ENCODE measurements at places on chromosomes 6 and 20.

GRCh38 chr6:113744861-113745260, 112.3 kb upstream of the MARCKS start:
- no peak for DNase-seq

GRCh38 chr6:5723841-5724691, 282.7 kb downstream of the NRN1 start:
- DNase-seq, result no peak

- DNase-seq, result no peak
Observed at GRCh38 chr20:19275630-19276071, 63.2 kb downstream of the SLC24A3 start.

- no peak for DNase-seq
Observed at GRCh38 chr6:119961450-119961849, 611.9 kb upstream of the MAN1A1 start.

DNA sequence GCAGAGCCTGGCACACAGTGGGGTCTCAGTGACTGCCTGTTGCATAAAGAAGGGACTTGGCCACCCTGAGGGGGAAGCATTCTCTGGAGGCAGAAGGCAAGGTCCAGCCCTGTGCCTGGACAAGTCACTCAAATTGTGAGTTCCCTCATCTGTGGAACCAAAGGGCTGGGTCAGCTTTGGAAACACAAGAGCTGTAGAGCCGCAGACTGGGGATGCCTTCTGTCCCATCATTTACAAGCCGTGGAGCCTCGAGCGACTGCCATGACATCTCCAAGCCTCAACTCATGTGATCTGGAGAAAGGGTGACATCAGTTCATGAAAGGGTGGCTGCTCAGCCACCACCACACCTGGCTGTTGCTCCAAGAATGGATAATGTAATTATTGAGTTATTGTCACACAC, 20.4 kb upstream of the SIRPD start:
- no peak for DNase-seq

DNA sequence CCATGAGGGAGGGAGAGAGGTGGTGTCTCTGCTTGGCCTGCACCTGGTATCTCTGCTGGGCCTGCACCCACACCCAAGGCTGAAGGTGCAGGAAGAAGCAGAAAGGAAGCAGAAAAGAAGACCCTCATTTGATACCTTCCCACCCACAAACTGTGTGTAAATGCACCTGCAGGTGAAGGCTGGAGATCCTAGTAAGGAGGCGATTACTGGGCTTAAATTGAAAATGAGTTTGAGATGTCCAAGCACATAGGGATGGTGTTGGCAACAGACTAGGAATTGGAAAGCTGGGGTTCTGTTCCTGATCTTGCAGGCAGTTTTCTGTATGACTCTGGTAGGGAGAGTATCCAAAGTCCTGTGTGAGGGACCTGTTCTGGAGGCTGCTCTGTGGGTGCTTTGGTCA, 74.7 kb downstream of the LYRM2 start:
- no peak for DNase-seq

GRCh38 chr6:116512734-116513133, 1.3 kb downstream of the CALHM5 start:
- DNase-seq, result no peak

DNA sequence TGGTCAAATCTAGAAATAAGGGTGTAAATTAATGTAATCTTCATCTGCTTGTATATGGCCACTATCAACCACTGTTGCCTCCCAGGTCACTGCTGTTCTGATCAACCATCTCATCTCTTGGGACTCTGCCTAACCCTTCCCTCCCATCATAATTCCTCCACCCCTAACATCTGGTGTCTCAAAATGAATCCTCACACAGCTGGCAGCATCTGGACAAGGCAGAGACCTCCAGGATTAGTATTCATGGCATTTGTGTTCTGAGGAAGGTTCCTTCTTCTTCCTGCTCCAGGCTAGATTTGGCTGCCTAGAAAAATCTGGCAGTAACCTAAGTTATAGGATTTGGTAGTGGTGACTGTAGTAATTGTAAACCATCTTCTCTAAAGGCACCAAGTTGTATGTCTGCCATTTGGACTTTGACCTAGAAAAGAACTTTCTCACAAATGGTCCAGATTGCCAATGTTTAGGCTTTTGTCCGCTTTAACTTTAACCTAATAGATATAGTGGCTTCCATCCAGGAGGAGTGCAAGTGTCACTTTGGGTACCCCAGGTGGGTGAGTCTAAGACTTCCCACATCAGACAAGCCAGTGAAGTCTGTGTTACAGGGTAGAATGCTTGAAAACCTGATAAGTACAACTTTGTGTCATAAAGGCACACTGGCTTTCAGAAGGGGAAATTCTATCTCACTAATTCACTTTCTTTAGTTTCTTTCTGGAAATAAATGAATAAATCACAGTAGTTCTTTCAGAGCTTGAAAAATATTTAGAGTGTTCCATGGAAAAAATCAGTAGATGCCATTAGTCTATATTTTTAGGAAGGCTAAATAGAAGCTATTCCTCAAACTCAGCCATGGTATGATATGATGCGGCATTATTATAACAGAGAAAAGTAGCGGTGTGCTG, 3.0 kb upstream of the PHACTR2 start:
- DNase-seq, result no peak

- no peak for DNase-seq
Observed at GRCh38 chr20:9615766-9616454, 101.5 kb downstream of the LAMP5 start.

- DNase-seq, result no peak
Observed at GRCh38 chr20:10427060-10427692, 6.8 kb downstream of the MKKS start.

- DNase-seq, result no peak
Observed at GRCh38 chr20:11451793-11452291, 465.9 kb upstream of the BTBD3 start.

DNA sequence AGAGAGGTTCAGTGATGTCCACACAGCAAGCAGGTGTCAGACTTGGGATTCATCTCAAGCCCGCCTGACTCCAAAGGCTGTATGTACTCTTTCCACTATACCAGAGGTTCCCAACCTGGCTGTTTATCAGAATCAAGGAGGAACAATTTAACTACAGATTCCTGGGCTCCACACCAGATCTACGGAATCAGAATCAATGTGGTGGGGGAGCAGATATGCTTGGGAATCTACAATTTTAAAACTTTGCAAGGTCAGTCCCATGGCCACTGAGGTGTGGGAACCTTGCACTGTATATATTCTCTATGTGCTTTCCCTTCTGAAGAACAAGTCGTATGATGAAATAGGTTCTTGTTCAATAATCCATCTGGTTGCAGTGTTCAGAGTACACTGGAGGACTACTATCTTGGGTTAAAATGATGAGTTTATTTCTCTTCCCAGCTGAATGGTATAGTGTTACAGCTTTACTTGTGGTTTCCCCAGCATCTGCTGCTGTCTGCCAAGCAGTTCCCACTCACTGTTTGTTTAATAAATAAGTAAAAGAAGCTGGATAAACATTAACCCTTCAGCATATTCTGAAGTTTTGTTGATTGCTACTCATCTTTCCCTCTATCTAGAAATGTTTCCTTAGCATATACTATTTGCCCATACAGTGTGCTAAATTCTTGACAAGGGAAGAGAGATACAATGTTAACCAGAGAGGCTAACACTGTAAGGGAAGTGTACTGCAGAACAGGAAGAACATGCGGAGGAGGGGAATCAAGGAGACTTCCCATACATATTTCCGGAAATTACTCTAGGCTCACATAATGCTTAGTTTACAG, 9.9 kb downstream of the TTI1 start:
- no peak for DNase-seq

DNA sequence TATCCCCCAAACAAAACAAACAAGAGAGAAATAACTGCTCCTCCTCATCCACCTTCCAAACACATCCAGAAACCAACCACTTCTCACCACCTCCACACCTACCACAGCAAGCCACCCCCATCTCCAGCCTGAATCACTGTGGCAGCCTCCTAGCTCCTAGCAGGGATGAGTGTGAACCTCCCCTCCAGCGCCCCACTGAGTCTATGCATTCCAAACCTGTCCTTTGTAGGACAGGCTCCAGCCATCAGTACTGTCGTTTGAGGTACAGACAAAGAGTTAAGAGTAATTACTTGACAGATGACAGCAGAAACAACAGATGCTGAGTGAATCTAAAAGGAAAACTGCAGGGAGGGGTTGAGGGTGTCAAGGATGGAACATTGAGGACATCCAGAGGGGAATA, 2.4 kb downstream of the METTL24 start:
- no peak for DNase-seq

- DNase-seq, result no peak
Observed at GRCh38 chr20:60465993-60466686, 507.9 kb downstream of the CDH26 start.

- DNase-seq, result no peak
Observed at GRCh38 chr6:105449756-105450390, 47.0 kb upstream of the PREP start.

DNA sequence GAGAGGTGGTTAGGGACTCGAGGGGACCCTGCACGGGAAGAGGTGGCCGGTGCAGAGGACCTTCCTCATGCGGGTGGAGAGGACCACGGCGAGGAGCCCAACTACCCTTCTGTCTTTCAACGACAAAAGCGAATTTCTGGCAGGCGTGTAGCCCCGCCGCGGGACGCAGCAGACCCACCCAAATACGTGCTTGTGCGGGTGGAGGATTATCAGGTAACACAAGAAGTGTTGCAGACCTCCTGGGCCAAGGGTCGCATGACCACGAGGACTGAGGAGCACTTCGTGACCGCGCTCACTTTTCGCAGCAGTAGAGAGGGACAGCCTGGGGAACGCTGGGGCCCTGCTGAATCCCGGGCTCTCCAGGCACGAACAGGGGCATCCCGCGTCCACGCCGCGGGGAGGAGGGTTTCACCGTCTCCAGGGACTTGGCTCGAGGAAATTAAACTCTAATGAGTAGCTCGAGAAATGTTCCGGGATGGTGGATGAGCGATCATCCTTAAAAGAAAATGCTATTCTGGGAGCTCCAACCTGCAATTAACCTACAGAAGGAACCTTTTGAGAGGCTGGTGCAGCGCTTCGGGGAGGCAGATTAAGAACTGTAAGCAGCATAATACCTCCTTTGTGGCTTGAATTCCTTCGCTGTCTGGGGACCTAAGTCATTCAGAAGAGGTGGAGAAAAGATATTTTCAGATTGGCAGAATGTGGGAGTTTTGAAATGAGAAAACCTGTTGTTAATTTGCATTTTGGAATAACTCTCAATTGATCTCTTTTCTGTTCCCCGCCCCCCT, 804 bp downstream of the C6orf141 start:
- DNase-seq, result no peak

DNA sequence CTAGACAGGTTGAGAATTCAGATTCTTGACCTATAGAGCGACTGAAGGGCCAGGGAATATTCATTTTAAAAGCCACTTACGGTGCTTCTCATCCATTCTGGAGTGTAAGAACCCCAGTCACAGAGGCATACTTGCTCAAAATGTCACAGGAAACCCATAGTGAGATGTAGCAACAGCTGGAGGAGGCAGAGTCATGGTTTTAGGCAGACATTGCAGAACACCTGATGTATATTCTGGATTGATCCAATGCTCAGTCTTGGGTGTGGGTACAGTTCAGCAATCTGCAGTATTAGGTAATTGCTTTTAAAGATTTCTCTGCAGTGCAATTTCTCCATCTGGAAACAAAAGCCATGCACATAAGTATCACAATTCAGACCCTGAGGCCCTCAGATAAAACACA, 137.4 kb upstream of the SLC22A23 start:
- no peak for DNase-seq

- DNase-seq, result no peak
Observed at GRCh38 chr6:146027586-146028251, 1.1 kb upstream of the GRM1 start.

GRCh38 chr6:44268095-44268628, 2.1 kb upstream of the TMEM151B start:
- DNase-seq, result no peak

- no peak for DNase-seq
Observed at GRCh38 chr20:48538058-48538825, 289.6 kb downstream of the PREX1 start.

GRCh38 chr6:132494954-132495353, 18.0 kb downstream of the STX7 start:
- no peak for DNase-seq

DNA sequence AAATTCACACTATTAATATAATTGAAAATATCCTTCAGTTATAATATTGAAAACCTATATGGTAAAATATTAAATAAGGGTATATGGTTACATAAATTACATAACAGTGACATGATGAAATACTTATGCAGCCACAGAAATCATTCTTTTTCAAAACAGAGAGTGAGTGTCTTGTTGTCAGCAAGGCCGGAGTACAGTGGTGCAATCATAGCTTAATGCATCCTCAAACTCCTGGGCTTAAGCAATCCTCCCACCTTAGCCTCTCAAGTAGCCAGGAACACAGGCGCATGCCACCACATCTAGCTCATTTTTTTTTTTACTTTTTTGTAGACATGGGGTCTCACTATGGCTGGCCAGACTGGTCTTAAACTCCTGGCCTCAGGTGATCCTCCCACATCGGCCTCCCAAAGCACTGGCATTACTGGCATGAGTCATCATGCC, 40.4 kb downstream of the FAM8A1 start:
- DNase-seq, result no peak

DNA sequence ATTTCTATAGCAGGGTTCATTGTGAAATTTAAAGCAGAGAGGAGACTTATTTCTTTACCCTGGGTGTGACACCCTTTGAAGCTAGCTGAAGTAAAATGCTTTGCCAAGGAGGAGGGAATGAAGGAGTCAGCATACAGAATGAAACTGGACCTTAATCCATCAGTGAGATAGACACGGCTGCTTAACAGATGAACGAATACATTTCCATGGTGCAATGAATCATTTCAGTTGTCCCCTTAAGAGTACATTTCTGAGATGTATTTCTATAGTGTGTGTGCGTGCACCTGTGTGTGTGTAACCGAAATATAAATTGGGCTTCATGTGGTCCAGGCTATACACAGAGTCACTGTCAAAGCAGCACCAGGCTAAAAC, 73.8 kb upstream of the CD93 start:
- no peak for DNase-seq

GRCh38 chr20:37574199-37574890, 46.7 kb upstream of the BLCAP start:
- no peak for DNase-seq

GRCh38 chr6:36570264-36570663, 23.0 kb upstream of the STK38 start:
- DNase-seq, result no peak

GRCh38 chr20:63361519-63362435, 628 bp upstream of the CHRNA4 start:
- DNase-seq, result no peak

GRCh38 chr6:143773506-143774150, 69.5 kb upstream of the LTV1 start:
- no peak for DNase-seq

- no peak for DNase-seq
Observed at GRCh38 chr20:62876902-62877816, 15.5 kb upstream of the TCFL5 start.

GRCh38 chr6:167134448-167135328, 11.8 kb downstream of the CCR6 start:
- DNase-seq, result no peak

GRCh38 chr6:22670605-22671004, 101.2 kb downstream of the HDGFL1 start:
- no peak for DNase-seq
